Ureter (tissue), 1 donor: ENCODE measurements at places on chromosomes 4 and X.

GRCh38 chr4:20831746-20832145 is 131.5 kb downstream of the PACRGL start:
- no peak for DNase-seq

GRCh38 chr4:89949782-89950387 is 55.2 kb downstream of the MMRN1 start:
- no peak for DNase-seq

- DNase-seq = no peak
Observed at GRCh38 chr4:23667659-23668058, 222.2 kb downstream of the PPARGC1A start.

- DNase-seq = no peak
Observed at GRCh38 chrX:114675365-114675764, 91.5 kb downstream of the HTR2C start.

GRCh38 chrX:47578692-47579091 is 3.5 kb upstream of the TIMP1 start:
- no peak for DNase-seq

- no peak for DNase-seq
Observed at GRCh38 chr4:126611900-126612299, 1020.9 kb upstream of the INTU start.

- DNase-seq = no peak
Observed at GRCh38 chr4:39279416-39279815, 86.7 kb downstream of the RFC1 start.

GRCh38 chr4:40515398-40516293 is 114.0 kb downstream of the RBM47 start:
- no peak for DNase-seq

DNA sequence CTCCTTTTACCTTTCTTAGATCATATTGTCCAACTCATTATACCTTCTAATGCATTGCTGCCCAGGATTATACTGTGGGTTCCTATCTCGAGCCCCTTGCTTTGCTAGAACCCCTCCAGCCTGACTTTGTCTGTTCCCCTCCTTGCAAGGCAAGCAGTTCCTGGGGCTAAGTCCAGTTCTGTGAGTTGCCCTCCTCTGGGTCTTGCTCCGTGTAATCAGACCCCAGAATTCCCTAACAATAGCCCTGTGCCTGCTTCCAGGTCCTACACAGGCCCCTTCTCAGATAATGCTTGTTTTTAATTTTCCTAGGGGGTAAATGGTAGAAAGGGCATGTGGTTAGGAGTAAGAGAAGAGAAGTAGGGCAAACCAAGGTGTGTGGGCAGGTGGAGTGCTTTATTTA is 145.9 kb downstream of the FSTL5 start:
- no peak for DNase-seq

DNA sequence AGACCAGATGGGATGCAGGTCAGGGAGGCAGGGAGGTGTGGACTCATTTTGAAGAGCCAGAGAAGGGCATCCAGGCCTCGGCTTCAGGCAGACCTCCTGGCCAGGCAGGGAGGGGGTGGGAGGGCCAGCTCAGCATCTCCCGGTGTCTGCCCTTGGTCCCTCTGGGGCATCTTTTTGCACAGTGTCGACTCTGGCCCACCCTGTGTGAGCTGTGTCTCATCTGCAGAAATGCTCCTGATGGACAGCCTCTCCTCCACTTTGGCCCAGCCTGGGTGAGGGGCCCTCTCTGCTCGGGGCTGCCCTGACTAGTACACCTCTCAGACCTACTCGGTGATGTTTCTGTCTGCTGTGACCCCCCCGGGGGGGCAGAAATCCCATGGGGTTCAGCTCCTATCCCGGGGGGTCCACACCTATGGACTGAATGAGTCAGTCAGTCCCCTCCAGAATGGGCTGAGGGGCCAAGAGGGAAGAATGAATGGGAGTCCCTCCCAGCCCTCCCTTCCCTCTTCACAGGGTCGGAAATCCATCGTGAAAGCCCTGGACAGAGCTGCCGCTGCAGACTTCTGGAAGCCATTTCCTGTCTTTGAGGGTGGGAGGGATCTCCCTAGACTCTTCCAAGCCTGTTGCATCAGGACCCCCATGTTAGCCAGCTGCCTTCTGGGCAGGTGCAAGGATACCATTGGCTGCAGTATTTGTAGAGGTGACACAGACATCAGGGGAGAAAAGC is 196.7 kb upstream of the PSAPL1 start:
- DNase-seq = no peak

DNA sequence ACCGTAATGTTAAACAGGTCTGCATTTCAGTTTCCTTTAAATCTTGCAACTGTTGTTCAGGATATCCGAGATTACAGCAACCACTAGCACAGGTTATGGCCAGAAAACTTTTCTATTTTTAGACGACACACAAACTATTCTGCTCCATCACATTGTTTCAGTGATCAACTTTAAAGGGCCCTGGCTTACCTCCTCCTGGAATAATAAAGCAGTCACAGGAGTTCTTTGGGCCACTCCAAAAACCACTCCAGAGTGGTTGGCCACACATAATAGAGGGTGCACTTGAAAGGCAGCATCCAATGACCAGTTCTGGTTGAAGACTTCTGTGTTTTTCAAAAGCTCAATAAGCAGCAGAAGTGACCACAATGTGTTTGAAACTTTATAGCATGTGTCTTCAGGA is 118.9 kb downstream of the RAB28 start:
- DNase-seq = no peak
